ENCODE measurements at places on chromosomes 6 and 20.
A peak's percentile ranks its signal among the peaks of the same experiment; 100 is the strongest.

GRCh38 chr6:84685983-84686584, 78.3 kb downstream of the TBX18 start:
- DNase-seq = peak; percentile 38

- no peak for DNase-seq
Observed at GRCh38 chr6:24408719-24409410, 6.1 kb downstream of the MRS2 start.

DNA sequence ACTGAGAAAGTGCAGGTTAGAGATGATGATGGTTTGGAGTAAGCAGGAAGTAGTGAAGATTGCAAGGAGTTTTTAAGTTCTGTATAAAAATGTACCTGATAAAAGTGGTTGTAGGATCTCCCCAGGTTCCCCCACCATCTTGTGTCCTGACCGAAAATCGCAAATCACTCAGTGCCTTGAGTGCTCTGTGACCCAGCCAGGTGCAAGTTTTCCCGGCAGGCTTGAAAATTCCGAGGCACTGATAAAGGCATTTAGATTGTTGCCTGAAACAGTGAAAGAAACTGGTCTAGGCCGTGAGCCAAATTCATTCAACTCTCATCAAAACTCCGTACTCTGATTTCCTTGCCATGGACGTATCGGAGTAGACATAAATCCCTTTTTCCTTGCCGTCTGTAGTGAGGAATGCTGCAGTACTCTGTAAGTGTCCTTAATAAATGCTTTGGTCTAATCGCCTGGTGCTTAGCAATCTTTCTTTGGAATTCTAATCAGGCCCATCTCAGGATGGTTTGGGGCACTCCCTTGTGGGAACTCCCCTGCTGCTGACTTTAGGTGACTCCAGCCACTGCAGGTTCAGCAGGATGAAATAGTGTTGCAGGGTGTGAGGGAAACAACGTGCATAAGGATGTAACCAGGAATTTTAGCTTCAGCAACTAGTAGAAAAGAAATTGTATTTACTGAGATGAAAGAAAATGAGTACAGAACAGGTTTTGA, 1199.8 kb upstream of the MAP3K7 start:
- no peak for DNase-seq

DNA sequence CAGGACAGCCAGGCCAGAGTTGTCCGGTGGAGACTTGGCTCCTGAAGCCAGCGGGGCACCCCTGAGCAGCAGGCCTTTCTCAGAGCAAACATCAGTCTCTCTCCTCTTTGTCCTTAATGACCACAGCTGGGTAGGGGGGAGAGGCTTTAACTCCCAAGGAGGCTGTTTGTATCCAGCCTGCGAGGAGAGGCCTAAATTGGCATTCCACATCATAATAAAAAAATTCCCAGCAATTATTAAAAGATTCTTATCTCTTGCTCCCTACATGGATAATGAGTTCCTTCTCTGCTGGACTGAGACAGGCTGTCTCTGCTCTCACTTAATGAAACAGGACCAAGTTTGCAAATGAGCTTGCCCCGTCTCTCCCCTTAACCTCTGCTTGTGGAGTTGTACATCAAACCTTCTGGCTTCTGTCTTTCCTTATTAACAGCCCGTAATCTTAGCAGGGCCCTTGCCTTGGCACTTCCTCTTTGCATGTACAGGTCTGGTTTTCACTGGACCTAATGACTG, 838.2 kb downstream of the MAFB start:
- peak; percentile 17 for DNase-seq

DNA sequence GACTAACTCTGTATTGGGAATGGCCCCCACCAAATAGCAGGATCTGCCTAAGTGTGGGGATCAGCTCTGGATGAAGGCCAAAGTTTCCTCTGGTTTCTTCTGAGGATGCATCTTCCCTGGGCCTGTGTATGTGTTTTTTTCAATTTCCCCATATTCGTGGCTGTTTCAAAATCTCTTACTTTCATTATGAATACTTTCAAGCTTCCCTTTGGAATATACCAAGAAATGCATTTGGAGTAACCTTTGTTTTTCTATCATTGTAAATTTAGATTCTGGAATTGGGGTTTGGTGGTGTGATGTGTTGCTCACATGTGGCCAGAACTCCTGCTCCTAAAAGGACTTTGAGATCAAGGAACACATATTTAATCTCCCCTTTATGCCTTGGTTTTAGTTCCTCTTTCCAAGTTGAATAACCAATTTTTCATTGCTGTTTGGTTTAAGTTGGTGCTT, 8.4 kb downstream of the ENTPD6 start:
- no peak for DNase-seq

GRCh38 chr20:60955706-60956105, 296.4 kb upstream of the CDH4 start:
- DNase-seq = no peak

GRCh38 chr6:21524201-21524600, 69.3 kb upstream of the SOX4 start:
- DNase-seq = no peak

DNA sequence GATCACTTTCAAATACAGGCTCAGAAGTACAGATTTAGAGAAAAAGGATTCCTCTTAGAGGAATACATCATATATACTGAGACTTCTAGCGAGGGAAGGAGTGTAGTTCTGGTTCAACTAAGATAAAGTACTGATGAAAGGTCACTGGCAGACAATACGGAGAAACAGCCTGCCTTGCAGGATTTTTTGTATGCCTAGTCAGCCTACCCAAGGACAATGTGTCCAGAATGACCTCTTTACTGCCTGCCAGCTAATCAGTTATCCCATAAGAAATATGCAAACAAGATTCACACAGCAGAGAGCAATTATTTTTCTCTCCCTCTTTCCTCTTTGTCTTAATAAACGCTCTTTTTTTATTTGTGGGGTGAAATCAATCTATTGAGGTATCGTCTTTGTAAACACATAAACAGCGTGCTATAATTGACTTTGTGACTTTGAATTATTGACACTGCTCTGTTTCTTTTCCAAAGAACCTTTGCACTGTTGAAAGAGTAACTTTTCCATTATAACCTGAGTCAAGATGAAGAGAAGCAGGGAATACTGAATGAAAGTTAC, 1.4 kb upstream of the TSPYL4 start:
- no peak for DNase-seq

Measured in RCC 7860 (cell line).